ENCODE measurements at places on chromosomes 7 and 10.

DNA sequence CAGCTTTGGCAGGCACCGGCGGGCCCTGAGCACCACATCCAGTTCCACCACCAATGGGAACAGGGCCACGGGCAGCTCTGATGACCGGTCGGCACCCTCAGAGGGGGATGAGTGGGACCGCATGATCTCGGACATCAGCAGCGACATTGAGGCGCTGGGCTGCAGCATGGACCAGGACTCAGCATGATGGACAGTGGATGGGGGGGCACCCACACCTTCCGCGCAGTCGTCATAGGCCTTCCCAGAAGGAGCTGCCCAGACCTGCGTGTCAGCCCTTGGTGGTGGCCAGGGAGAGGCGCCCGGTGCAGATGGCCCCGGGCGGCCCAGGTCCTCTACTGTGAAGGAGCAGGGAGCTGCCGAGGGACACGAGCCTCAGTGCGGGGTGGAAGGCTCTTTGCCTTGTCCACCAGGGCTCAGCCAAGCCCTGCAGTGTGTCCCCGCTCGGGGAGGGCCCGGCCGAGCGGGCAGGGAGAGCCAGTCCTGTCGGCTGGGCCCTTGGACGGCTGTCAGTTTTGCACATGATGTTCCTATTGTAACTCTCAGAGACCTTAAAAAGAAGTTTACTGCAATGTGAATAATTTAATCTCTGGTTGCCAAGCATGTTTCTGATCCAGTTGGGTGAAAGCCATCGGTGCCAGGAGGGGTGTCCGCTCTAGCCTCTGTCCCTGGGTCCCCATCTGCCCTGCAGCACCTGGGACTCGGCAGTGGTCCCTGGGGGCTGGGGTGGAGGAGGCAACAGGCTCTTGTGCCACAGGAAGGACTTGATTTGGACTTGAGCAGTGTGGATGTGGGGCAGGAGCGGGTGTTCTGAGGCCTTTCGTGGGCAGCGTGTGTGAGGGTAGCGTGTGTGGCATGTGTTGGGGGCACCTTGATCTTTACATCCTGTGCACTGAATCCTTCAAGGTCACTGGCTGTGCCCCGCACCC lies 12.6 kb downstream of the NACAD start:
- no peak for DNase-seq

DNA sequence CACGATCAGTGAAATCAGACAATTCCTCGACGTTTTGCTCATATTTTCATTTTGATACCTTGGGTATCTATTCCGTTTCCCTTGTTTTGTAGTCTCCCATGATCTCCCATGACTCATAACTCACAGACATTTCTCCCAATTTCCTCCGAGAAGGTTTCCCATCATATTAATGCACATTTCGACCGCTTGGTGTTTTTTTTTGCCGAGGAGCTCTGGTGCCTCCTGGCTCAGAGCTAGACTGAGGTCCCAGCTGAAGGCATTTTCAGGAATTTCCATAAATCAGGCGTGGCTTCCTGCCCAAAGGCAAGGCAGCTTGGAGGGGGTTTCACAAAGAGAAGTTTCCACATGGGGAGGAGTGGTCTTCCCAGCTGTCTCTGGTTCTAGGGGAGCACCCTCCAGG lies 148.2 kb upstream of the TNS3 start:
- DNase-seq: no peak

DNA sequence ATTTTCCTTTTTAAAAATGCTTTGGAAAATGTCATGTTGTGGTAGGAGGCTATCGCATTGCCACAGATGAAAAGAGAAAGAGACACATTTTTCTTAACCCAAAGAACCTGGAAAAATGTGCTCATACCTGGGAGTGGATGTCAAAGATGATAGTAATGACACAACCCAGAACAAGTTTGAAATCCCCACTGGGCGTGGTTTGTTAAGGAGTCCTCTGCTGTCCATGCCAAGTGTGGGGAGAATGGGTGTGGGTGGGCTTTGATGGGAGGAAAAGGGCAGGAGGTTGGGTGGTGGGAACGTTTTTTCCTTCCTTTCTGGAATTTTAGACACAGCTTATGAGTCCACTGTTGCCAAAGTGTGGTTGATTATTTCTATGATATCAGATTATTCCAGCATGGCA lies 10.9 kb downstream of the OPTN start:
- no peak for DNase-seq

GRCh38 chr10:88156341-88156740 lies 292.9 kb downstream of the PTEN start:
- no peak for DNase-seq

GRCh38 chr7:99386584-99387238 lies 12.2 kb downstream of the ARPC1B start:
- DNase-seq: no peak

DNA sequence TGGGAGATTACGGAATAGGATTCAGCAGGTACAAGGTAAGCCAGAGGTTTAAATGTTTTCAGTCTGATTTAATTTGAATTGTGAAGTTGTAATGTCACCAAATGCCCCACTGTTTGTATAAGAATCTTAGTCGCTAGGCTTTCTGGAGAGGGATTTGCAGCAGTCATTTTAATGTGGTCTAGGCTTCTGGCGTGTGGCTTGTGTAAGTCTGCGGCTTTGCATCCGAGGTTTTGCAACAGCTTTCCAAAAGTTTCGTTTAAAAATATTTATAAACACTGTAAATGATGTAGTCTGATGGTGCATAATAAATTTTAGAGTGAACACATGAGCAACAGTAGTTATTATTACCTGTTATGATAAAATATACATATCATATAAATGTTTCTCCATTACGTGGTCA lies 26.1 kb upstream of the BHLHA15 start:
- no peak for DNase-seq

- no peak for DNase-seq
Observed at GRCh38 chr10:2038036-2038435, 300.7 kb upstream of the ADARB2 start.

- no peak for DNase-seq
Observed at GRCh38 chr10:92787557-92788152, 60.7 kb upstream of the EXOC6 start.

DNA sequence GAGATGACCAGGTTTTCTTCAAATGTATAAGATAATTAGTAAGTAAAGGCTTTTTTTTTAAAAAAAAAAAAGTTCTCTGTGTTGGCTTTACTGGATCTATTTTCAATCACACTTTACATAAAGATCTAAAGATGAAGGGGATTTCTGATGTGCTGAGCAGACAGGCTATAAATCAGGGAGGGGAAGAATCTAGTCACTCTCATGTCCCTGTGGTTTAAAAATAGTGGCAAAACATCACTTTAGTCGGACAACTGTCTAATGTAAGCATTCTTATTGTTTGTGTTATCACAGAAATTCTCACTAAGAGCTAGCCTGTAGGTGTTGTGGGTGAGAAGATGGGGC lies 132.7 kb downstream of the ICA1 start:
- DNase-seq: no peak

- DNase-seq: no peak
Observed at GRCh38 chr10:69600761-69601330, 27.6 kb upstream of the NEUROG3 start.

DNA sequence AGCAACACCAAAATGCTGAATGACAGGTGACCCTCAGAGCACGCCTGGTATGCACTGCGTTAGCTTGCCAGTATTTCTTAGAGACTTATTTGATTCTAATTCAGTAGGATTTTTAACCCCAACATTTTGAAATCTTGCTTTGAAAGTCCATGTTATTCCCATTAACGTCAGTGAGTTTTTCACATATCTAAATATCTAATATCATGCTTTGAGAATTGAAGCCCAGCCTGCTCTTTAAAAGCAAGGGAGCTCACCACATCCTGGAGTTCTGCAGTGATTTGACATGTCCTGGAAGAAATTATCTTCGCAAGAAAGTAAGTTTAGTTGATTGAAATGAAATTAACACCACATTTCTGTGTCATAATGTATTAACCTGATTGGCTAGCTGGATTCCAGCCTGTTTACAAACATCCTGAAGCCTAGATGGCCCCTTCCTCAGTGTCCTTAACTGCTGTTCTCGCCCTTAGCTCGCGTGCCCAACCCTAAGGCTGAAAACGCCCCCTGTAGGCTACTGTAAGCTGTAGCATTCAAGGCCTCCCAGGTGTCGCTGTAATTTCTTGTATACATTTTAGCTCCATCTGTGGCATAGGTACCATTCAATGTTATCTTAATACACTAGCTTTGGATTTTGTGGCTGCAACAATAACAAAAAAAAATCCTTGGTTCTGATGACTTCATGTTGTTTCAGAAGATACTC lies 191.5 kb downstream of the MGMT start:
- DNase-seq: no peak

DNA sequence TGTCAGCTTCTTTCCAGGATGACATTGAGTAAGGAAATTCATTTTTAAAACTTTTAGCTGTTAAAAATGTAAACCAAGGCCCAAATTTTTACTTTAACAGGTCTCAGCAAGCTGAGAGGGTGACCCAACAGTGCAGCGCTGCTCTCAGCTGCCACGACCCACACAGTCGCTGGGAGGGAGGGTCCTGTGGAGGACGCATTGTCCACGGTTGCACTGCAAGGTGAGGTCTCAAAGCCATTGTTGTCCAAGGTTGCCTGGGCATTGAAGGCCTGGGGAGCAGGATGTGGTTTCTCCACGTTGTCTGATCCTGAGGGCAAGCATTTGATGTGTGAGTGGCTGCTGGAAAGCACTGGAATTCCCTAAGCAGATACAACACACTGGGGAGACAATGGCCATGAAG lies 15.1 kb upstream of the VIPR2 start:
- DNase-seq: no peak

DNA sequence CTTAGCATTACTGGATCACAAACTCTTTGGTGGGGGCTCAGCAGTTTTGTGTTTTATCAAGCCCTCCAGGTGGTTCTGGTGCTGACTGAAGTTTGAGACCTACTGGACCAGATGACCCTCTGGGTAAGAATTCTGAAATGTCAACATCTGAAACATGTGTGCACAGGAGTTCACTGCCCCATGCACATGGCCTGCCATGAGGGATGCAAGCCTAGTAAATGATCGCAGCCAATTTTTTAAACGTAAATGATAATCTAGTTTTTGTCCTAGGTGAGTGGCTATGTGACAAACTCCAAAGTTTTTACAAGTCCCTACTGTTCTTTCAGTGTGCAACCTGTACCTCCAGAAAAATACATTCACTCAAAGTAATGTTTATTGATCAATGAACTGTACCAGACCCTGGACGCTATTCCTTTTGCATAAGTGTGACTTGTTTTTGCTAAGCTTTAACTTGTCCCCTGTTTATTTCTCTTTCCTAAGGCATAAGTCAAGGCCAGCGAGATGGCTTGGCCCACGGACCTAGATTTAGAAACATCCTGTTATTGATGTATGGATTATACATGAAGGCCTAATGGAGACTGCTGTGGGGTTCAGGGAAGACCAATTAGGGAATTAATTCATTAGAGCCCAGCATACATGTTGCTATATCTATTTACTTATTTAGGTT lies 531.1 kb downstream of the LRMDA start:
- no peak for DNase-seq

DNA sequence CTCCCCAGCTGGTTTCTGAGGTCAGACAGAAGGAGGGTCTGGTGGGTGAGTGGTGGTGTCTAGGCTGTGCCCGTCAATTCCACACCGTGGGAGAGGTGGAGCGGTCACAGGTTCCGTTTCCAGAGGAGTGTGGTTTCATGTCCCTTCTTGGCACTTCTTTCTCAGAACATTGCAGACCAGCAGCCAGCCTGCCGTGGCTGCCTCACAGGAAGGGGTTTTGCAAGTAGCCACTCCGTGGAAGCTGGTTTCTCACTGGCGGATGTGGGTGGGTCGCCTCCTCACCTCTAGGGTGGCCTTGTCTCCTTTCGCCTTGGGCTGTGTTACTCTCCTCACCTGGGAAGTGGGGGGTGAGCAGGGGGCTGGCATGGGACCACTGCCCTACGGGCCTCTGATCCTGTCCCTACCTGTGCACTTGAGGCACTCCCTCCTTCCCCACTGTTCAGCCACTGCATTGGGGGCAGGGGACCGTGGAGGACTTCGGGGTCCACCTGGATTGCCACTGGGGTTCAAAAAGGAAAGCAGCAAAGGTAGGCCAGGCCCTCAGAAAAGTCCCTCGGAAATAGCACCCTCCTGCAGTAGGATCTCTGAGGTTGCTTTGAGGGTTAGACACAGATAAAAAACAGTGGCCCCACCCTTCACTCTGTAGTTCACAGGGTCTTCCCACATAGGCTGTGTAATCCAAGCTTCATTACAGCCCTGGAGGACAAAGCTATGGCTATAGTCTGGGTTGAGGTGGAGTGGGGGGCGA lies 33.9 kb downstream of the TSPAN14 start:
- DNase-seq: no peak

DNA sequence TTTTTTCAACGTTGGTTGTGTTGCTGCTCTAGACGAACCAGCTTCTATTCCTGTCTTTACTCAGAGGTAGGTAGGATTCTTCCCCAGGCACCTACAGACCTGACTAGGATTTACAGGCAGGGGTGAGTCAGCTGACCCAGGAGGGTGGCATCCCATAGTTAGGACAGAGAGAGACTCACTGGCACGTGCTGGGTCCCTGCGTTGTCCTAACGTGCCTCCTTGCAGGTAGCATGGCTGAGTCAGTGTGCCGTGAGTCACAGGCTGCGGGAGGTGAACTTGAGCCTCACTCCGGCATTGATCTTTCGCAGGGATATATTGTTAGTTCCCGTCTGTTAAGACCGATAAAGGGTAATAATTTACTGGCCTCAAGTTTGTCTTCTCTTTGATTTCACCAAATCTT lies 96.5 kb downstream of the PFKFB3 start:
- peak; percentile 79 for DNase-seq

DNA sequence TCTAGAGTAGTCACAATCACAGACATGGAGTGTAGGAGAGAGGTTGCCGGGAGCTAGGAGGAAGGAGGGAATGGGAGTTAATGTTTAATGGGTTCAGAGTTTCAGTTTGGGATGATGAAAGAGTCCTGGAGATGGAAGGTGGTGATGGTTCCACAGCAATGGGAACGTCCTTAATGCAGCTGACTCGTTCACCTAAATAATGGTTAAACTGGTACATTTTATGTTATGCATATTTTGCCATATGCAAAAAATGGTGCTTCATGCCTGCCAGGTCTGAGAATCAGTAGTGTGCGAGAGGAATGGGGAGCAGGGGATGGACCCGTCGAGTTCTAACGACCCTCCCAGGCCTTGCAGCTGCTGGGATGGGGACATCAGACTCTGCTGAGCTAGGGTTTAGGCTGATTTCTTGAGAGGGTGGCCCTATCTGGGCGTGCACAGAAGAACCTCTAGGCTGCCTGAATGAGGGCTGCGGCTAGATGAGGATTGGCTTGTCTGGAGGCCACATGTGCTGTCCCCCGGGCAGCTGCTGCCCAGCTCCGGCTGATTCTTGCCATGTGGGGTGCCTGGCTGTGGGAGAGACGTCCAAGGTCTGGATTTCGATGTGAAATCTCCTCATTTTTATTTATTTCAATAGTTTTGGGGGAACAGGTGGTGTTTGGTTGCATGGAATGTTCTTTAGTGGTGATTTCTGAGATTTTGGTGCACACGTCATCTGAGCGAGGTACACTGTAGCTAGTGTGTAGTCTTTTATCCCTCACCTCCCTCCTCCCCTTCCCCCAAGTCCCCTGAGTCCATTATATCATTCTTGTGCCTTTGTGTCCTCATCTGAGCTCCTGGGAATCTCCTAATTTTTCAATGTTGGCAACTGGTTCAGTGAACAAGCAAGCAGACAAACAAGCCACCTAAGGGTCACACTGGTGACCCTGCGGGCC lies 116.0 kb downstream of the GRK5 start:
- no peak for DNase-seq

- DNase-seq: no peak
Observed at GRCh38 chr7:12066004-12066403, 145.1 kb upstream of the TMEM106B start.
